ENCODE measurements at places on chromosomes 6 and 20.

GRCh38 chr20:62977613-62978560, 25.4 kb downstream of the SLC17A9 start:
- DNase-seq, result no peak

DNA sequence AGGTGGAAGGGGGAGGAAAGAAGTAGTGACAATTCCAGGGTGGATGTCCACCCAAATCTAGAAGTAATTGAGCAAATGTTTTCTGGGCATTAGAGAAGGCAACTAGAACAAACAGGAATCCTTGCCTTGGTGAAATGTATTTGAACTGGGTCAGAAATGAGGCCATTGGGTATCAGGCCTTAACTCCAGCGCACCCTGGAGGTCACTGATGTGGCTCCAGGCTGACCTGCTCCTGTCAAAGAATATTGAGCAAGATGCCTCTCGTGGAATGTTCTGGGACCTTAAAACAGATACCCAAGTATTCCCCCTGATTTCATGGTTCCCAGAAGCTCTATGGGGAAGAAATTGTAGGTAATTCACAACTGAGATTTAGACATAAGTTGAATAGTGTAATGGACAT, 6.9 kb downstream of the HLA-DPB1 start:
- no peak for DNase-seq

DNA sequence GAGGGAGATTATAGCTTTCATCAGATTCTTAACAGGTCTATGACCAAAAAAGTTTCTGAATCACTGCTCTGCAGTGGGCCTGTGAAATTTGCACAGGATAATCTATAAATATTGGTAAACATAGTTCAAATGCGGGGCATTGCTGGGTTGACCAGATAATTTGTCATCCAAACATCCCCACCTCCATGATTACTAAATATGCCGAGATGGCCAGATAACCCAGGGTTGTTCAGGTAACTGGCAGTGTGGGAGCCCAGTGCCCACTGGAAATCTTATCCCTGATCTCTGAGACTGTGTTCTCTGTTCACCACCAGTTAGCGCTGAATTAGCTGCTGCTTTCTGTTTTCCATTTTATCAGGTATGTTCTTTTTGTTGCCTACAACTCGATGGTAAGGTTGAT, 21.4 kb downstream of the PTK7 start:
- no peak for DNase-seq

GRCh38 chr20:59031564-59032022, 542 bp downstream of the ATP5F1E start:
- peak; percentile 47 for DNase-seq

- no peak for DNase-seq
These were observed 40.3 kb downstream of the STX11 start for GRCh38 chr6:144190593-144190992.

- no peak for DNase-seq
These were observed 70.6 kb downstream of the CDC40 start for GRCh38 chr6:110250838-110251237.

- DNase-seq, result no peak
These were observed 267.6 kb upstream of the SUPT3H start for GRCh38 chr6:45645302-45645701.

GRCh38 chr20:44615876-44616603, 33.7 kb downstream of the PKIG start:
- no peak for DNase-seq

DNA sequence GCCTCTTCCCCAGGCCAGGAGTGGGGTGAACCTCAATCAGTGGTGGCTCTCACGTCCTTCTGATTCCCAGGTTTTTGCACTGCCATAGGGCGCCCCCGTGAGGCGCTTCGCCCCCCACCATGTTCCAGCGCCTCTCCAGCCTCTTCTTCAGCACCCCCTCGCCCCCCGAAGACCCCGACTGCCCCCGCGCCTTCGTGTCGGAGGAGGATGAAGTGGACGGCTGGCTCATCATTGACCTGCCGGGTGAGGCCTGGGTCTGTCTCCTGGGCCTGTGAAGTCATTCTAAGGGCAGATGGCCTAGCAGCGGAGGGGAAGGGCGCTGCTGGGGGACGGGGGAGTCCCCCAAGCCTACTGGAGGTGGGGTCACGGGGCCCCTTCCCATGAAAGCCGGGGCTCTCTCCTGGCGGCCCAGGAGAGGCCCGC, 4.5 kb downstream of the TP53INP2 start:
- peak; percentile 67 for DNase-seq

DNA sequence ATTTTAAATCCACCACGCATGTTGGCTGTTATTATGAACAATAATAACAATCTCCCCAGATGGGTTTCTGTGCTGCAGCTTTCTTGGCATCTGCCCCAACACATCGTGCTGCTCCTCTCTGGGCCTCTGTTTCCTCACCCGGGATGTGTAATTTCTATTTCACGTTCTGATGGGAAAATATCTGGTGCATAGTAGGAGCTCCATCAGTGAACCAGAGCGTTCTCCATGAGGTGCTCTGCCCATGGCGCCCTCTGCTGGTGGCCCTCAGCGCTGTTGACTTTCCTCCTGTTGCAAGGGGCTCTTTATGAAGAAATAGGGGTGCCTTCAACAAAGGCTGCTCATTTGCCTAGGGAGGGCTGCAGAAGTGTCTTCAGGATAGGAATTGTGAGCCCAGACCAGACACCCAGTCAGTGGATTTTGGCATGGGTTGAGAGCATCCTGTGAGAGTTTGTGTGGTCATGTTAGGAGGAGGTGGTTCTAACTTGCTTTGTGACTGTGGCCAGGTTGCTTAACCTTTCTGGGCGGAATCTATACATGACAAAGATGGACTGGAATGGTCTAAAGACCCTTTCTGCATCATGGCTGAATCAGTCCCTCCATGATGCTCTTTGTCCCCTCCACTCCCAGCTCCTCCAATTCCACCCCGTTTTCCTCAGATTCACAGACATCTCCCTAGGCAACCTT, 8.1 kb downstream of the SCRT2 start:
- DNase-seq, result no peak

DNA sequence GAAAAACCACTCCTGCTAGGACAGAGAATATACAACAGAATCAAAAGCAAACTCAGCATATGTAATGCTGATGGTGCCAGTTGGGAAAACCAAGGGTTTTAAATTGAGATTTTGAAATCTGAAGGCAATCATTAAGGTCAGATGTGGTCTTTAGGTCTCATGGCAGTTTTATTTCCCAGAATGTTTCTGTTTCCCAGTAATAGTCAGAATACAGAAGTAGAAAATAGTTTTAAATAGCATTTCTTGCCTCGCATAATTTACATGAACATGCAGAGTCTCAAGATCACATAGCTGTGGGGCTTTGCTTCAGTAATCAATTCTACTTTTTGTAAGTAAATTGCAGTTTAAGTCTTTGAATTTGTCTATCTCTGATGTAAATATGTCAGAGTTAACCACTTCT, 58.1 kb downstream of the RNF144B start:
- DNase-seq, result no peak

GRCh38 chr6:52155791-52156576, 30.2 kb upstream of the IL17A start:
- DNase-seq, result no peak

DNA sequence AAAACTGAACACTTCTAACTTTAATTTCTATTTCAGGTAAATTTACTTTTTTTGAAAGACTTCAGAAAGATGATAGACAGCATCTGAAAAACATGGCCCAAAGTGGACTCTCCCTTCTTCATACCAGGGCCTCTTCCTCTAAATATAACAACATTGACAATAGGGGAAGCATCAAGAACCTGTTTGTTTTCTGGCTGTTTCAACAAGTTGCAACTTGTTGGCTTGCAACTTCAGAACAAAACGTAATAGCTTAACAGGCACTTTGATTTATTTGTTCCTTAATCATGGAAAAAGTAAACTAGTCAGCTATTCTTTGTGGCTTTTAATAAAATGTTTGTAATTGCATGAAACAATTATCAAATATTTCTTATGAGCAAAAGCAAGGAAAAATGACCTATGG, 34.3 kb downstream of the RGS17 start:
- no peak for DNase-seq

- DNase-seq, result no peak
These were observed 69.1 kb downstream of the PTCHD4 start for GRCh38 chr6:48041894-48042293.

DNA sequence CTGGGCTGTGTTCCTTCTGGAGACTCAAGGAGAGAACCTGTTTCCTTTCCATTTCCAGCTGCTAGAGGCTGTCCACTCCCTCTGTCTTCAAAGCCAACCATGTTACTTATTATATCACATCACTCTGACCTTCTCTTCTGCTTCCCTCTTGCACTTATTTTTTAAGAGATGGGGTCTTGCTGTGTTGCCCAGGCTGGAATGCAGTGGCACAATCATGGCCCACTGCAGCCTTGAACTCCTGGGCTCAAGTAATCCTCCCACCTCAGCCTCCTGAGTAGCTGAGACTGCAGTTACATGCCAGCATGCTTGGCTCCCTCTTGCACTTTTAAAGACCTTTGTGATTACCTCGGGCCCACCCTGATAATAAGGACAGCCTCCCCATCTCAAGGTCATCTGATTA, 160.0 kb upstream of the DTNBP1 start:
- no peak for DNase-seq

GRCh38 chr6:44858998-44859397, 469.1 kb upstream of the RUNX2 start:
- DNase-seq, result no peak

- no peak for DNase-seq
These were observed 21.2 kb downstream of the TGM2 start for GRCh38 chr20:38143646-38144554.

DNA sequence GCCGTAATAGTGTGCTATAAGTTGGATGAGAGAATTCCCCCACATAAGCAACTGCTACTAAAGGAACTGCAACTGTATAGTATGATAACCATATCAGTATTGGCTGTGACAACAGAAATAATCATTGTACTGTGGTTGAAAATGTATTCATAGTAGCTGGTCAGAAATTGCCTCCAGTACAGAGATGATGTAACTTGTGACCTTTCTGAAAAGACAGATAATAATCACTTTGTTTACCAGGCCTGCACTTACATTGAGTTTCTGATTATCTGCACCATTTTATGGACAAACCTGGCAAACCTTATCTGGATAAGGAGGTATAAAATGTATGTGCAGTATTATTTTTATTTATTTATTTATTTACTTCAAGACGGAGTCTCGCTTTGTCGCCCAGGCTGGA, 19.0 kb downstream of the CFAP206 start:
- DNase-seq, result no peak

DNA sequence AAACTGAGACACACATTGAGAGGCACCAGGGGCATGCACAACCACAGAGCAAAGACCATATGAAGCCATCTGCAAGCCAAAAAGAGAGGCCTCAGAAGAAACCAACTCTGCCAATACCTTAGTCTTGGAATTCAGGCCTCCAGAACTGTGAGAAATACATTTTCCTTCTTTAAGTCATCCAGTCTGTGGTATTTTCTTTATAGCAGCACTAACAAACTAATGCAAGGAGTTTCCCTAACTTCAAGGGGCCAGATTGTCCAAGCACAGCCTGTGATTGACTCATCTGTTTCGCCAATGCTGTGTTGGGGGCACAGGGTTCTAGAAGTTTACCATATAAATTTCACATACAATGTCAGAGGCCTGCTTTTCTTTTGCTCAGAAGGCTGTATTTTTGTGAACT, 364.6 kb downstream of the GJA1 start:
- DNase-seq, result no peak

- no peak for DNase-seq
These were observed 1.1 kb downstream of the SLC44A4 start for GRCh38 chr6:31877651-31878161.

GRCh38 chr6:43962458-43962857, 164.8 kb downstream of the MRPL14 start:
- DNase-seq, result no peak

- DNase-seq, result no peak
These were observed 48.1 kb downstream of the TBC1D7 start for GRCh38 chr6:13280254-13280653.

DNA sequence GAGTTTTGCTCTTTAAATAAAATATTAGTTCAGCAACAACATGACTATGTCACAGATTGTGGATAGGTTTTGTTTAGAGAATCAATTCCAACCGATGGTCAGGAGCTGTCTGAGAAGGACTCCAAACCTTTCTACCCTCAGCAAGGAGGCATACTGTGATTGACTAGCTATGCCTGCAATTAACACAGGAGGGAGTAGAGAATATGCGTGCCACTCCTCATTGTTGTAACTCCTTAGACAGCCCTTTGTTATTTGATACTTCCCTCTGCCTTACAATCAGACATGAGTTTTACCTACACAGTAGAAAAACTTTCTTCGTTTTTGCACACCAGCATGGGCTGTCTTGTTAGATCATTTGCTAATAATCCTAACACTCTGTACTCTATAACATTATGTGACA, 796.5 kb downstream of the PRIM2 start:
- DNase-seq, result no peak

- DNase-seq, result no peak
These were observed 32.5 kb downstream of the RIPOR3 start for GRCh38 chr20:50658804-50659380.

DNA sequence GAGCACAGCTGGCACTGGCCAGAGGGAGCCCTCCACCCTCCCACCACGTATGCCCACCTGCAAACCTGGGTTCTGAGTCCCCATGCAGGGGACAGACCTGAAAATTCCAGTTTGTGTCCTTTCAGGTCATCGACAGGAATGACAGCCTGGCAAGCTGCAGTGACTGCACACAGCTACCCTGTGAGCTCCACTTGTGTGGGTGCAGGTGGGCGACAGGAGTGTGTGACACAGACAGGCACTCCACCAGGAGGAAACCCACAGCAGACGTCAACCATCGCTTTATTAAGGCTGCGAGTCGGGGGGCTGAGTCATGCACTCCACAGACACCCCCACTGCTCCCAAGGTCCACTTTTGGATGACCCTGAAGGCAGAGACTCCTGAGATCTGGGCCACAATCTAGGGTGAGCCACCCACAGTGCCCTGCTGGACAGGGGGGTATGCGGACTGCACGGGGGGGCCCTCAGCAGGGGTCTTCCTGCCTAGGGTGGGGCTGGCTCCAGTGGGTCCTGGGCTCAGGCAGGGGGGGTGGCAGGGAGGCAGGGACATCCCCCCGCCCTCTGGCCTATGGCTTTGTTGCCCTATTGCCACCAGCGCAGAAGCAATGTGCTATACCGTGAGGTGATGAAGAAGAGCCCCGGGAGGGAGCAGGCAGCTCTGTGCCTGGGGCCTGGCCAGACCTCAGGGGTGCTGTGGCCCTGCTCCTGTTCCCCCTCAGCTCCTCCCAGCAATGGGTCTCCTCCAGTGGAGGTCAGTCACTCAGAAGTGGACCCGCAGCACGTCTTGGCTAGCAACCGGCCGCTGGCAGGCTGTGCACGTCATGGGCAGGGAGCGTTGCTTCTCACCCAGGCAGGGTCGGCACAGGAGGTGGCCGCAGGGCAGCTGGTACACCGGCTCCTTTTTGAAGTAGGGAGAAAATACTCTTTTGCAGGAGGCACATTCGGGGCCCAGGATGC, 25.1 kb upstream of the AVP start:
- no peak for DNase-seq

Data from NCI-H2171 treated with DMSO at 0.1 percent for 48 hours (cell line).